ENCODE measurements at places on chromosomes 5 and 9. TPM values are rescaled to one million over a fixed set of nuclear protein-coding genes. Genes with fewer than 3 reads are reported as not detected.

- H3K27me3 ChIP-seq = no peaks in the 10 kb centered on the region
- H3K4me1 ChIP-seq = no peaks in the 10 kb centered on the region
- no peak overlapping the region for H3K4me3 ChIP-seq
- no peak overlapping the region for H3K27ac ChIP-seq
- H3K36me3 ChIP-seq = peaks cover 8% of the 10 kb centered on the region
These were observed 12.4 kb downstream of the POLK start for GRCh38 chr5:75524071-75524470.

- peaks cover 68% of the 10 kb centered on the region for H3K36me3 ChIP-seq
- H3K27ac ChIP-seq = peak overlapping the region; percentile 64
- no peaks in the 10 kb centered on the region for H3K27me3 ChIP-seq
- no peak overlapping the region for H3K4me3 ChIP-seq
- peak; percentile 43 for ATAC-seq
These were observed 38.9 kb downstream of the PRRC2B start for GRCh38 chr9:131432597-131433301.

Gene SETX
- total RNA-seq = 67.1 TPM

Gene HINT2
- 23.4 TPM for total RNA-seq

Gene HAVCR1
- not detected for total RNA-seq

Gene PRLR
- 1.4 TPM for total RNA-seq
